ENCODE measurements at places on chromosomes 1 and 21. TPM values are rescaled to one million over a fixed set of nuclear protein-coding genes. Genes with fewer than 3 reads are reported as not detected.
A peak's percentile ranks its signal among the peaks of the same experiment; 100 is the strongest.

GRCh38 chr1:226309398-226310244 is 657 bp upstream of the LIN9 start:
- H3K27ac ChIP-seq = peak overlapping the region; percentile 69
- no peaks in the 10 kb centered on the region for H3K36me3 ChIP-seq
- H3K27me3 ChIP-seq = peaks cover 17% of the 10 kb centered on the region
- H3K4me1 ChIP-seq = peaks cover 19% of the 10 kb centered on the region
- H3K4me3 ChIP-seq = peak overlapping the region; percentile 74

- no peaks in the 10 kb centered on the region for H3K36me3 ChIP-seq
- peaks cover 49% of the 10 kb centered on the region for H3K27me3 ChIP-seq
- H3K4me3 ChIP-seq = peak overlapping the region; percentile 72
- DNase-seq = peak; percentile 81
- H3K4me1 ChIP-seq = peaks cover 11% of the 10 kb centered on the region
Observed at GRCh38 chr1:247110627-247111258, 6.6 kb upstream of the ZNF669 start.

DNA sequence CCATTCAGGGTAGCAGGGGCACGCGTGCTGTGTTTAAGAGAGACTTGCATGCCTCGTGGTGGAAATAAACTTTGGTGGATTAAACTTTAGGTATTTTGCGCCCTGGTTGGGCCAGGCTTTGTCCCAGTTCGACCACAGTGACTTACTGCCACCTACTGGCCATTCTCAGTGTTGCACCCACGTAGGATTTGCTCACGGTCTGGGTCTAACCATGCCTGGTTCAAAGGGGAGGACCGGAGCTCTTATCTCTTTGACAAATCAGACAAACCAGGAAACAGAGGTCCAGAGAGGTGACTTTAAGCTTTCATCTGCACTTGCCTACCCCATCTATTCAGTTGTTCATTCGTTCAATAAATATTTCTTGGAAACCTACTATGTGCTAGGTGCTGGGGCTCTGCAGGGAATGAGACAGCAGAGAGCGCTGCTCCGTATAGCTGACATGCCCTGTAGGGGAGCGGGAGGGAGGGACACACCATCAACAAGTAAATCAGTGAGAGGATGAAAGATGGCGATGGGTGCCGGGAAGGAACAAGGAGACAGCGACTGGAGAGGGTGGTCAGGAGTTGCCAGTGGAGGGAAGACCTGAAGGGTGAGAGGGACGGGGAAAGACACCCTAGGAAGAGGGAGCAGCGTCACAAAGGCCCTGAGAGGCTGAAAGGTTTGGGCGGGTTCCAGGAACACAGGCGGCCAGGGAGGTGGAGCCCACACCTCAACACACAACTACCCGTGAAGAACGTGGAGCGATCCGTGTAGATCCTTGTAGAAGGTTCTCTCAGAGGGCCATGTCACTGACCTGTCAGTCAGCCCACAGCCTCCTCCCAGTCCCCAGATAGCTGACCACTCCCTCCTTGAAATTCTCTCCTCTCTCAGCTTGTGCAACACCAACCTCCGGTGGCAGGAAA is 27.2 kb upstream of the TINAGL1 start:
- no peaks in the 10 kb centered on the region for H3K36me3 ChIP-seq
- H3K27ac ChIP-seq = no peak overlapping the region
- H3K4me1 ChIP-seq = peaks cover 10% of the 10 kb centered on the region
- DNase-seq = peak; percentile 94

INKA2 gene
- 1.7 TPM for total RNA-seq

GRCh38 chr21:30146558-30147282 is 19.9 kb downstream of the CLDN17 start:
- no peaks in the 10 kb centered on the region for H3K4me1 ChIP-seq
- DNase-seq = no peak
- no peaks in the 10 kb centered on the region for H3K27me3 ChIP-seq
